ENCODE measurements at places on chromosomes 4 and X.

DNA sequence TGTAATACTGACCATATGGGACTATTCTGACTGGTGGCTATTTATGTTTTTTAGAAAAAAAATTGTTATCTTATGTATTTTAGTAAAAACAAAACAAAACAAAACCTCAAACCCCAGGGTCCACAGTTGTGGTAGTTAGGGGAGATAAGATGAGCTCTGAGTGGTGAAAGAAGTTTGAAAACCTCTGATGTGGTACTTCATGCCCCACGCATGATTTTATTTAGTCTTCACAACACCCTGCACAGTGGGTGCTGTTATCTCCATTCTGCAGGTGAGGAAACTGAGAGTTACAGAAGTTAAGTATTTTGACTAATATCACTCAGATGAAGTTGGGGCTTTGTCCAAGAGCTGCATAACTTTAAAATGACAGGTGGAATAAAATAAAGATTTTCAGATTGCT, 230.6 kb upstream of the TRPC5 start:
- no peak for DNase-seq

GRCh38 chr4:94798808-94799207, 41.1 kb downstream of the BMPR1B start:
- DNase-seq, result no peak

DNA sequence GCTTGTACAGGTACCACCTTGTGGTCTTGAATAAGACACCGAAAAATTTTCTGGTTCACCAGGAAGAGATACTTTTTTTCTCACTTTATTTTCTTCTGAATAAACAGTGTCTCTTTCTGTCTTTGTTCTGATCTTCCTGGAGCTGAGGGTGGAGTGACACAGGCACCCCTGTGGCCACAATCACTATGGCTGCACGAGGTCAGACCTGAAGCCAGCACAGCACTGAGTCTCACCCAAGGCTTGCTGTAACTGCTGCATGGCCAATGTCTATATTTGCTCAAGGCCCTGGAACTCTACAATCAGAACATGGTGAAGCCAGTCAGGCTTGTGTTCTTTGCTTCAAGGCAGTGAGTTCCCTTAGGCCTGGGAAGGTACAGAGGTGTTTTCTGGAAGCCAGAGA, 87.2 kb downstream of the GPR174 start:
- no peak for DNase-seq

GRCh38 chr4:152564336-152564735, 28.4 kb upstream of the FBXW7 start:
- no peak for DNase-seq

DNA sequence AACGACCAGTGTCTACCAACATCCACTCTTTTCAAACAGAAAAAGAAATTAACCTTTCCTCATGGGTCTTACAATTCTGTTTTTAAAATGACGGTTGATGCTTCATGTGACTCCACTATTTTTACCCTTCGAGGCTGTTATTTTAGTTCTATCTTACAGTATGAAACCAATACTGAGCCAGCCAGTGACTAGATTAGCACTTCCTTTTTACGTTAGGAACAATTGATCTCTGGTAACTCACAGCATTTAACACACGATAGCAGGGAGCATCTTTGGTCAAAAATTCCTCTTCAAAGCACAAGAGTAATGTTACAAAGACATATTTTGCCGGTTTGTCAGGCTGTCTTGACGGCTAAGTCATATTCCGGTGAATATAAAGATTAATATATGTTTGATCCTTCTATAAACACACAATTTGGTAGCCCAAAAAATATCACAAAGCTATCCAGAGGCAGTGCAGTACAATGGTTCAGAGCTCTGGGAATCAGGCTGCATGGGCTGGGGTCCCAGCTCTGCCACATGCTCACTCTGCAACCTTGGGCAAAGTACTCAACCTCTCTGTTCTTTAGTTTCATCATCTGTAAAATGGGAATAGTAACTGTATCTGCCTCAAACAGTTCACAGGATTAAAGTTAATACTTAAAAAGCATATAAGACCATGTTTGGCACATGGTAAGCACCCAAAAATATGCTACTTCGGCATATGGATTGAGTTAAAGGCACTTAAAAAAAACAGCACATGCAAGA, 62.9 kb upstream of the TXK start:
- no peak for DNase-seq

DNA sequence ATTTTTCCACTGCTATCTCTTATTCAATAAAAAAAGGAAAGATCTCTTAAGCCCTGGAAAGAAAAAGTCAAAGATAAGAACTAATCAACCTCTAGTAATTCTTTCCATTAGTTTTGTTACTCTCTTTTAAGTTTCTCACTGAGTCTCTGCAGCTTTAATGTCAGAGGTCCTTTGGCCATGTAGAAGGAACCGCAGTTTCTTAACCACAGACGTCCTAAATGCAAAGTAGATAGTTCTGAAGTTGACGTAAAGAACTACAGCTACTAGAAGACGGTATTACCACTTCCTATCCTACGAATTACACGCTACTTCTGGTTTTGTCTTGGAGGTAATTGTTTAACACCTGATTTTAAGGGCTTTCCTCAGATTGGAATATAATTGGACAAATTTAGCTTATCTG, 325.9 kb downstream of the ANKRD50 start:
- no peak for DNase-seq

DNA sequence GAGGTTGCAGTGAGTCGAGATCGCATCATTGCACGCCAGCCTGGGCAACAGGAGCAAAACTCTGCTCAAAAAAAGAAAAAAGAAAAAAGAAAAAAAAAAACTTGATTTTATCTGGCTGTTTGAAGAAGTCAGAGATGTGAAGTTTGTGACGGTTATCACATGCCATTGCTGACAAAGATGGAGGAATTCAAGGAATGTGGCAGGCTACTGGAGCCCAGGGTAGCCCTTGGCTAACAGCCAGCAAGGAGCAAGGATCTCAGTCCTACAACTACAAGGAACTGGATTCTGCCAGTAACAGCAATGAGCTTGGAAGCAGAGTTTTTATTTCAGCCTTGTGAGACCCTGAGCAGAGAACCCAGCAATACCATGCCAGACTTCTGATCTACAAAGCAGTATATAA, 24.3 kb upstream of the TET2 start:
- no peak for DNase-seq

GRCh38 chr4:182555997-182556418, 312.8 kb downstream of the TENM3 start:
- no peak for DNase-seq

DNA sequence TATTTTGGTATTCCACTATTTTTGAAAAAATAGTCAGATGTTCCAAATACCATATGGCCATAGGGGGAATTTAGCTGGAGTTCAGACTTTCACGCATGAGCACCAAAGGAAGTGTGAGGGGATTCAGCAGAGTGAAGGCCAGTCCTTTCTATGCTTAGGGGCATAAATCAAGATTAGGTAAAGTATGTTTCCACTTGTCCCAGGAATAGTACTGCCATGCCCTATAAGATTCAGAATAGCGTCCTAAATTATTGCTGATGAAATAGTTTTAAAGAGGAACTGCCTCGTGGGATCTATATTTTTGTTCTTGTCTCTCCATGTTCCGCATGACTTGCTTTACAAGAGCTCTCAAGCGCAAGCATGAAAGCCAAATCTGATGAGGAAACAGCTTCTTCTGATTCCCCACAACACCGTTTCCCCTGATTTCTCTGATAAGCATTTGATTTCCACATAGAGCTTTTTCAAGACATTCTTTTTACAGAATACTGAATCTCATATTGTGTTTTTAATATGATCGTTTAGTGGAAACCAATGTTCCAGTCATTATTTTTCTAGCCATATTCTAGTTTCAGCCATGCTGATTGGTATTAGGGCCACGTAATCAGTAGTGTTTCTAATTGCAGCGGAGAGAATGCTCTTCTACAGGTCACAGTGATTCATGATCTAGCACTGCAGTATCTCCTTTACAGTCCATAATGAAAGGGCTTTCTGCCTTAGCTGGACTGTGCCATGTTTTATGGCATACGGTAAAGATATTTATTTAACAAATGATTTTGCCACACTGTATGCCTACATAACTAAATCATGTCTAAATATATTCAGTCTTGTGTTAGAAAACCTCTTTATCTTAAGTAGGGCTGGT, 492.3 kb downstream of the CENPC start:
- DNase-seq, result no peak

- no peak for DNase-seq
Observed at GRCh38 chr4:100244347-100244746, 54.1 kb upstream of the DDIT4L start.

GRCh38 chrX:115561605-115562479, 868 bp downstream of the PLS3 start:
- DNase-seq, result no peak

GRCh38 chrX:29155286-29155685, 568.0 kb downstream of the IL1RAPL1 start:
- no peak for DNase-seq

GRCh38 chr4:42466273-42466844, 69.1 kb downstream of the SHISA3 start:
- DNase-seq, result no peak

DNA sequence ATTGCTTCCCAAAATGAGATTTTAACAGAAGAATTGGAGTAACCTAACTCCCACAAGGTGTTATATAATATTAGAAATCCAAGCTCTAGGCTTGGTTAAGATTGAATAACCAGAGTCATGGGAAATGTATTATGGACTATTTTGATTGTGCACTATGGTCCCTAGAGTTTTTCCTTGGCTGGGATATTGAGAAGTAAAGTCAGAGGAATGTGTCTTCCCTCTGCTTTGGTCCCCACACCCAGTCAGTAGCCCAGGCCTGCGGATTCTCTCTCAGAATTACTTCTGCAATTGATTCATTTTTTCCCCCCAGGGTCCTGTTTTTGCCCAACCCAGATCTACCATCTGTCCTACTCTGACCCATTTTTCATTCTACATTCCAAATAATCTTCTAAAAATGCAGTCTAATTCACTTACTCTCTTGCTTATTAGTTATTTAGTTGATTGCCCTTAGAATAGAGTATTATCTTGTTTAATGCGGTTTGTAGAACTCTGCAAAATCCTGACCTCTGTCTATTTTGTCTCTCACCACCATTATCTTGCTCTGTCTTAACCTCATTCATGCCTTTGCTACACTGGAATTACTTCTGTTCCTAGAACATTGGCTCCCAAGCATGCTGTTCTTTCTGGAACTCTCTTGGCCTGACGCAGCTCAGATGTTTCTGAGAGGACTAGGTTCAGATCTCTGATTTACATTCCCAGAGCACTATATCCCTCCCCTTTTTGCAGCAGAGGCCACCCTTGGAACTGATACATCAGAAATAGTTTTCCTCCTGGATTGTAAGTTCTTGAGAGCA, 23.6 kb downstream of the GUCY1A1 start:
- DNase-seq, result no peak

GRCh38 chr4:61555789-61556188, 355.7 kb downstream of the ADGRL3 start:
- DNase-seq, result no peak

- no peak for DNase-seq
Observed at GRCh38 chr4:77827343-77827742, 8.2 kb upstream of the CNOT6L start.

GRCh38 chrX:23052324-23052723, 52.6 kb downstream of the DDX53 start:
- DNase-seq, result no peak

DNA sequence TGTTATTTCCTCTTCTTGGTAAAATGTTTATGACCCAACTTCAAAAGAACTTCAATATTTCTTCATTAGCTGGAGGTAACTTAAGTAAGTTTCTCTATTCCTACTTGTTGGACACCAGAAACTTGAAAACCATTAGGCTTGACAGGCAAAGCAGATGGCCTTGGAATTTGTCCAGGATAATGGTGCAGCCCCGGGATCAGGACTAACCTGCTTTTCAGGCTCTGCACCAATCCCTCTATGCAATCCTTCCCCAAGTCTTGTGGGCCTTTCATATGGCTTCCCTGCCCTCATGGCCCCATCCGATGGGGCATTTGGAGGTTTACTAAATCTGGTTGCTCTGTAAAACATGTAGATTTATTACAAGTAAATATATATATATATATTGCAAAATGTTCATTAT, 68.5 kb downstream of the SPINK2 start:
- no peak for DNase-seq

GRCh38 chrX:42519666-42520231, 258.2 kb downstream of the PPP1R2C start:
- DNase-seq, result no peak

GRCh38 chr4:10158333-10158942, 41.8 kb upstream of the WDR1 start:
- DNase-seq, result no peak

- no peak for DNase-seq
Observed at GRCh38 chr4:127783026-127783769, 1.1 kb downstream of the HSPA4L start.

DNA sequence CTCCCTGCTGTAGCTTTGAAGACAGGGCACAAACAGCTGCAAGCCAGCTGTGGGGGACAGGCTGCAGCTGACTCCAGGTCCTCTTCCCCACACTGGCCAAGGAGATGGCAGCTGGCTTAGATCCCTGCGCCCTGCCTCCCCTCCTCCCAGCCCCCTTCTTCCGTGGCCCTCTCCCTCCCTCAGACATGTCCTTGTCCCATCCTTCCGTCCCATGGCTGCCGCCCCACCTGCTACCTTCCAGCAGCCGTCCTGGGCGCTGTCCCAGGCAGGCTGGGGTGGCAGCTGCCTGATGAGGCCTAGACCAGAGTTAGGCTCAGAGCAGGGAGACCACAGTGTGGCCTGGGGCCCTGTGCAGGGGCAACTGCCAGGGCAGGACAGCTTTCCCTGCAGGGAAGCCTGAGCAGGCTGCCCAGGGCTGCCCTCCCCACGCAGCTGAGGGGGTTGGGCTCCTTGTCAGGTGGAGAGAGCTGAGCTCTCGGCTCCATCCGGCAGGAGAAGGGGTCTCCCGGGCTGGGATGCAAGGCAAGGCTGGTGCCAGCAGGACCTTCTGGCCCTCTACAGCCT, 3.3 kb upstream of the BGN start:
- DNase-seq, result no peak

DNA sequence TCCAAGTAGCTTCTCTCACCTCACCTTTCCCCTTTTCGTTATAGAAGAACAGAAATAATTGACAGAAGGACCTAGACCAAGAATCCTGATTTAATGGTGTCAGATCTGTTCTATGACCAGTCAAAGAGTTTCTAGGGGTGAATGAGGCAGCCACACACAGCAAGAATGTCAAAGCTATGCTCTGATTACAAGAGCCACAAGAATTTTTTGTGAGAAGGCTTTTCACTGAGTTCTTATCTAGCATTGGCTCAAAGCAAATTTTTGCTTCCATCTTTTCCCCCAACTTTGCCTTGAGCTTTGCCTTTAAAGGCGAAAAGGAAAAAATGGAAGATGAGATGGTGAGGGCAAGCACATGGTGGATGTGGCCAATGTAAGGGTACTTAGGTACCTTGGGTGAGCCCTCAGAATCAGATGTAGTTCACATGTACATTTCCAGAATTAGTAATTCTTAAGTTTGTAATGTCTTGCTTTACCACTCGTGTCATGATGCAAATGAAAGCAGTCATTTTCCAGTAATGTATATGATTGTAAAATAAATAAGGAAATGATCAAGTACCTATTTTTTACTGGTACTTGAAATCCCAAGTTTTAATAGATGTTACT, 23.5 kb downstream of the FMR1 start:
- DNase-seq, result no peak

GRCh38 chr4:88939697-88940096, 117.3 kb downstream of the FAM13A start:
- DNase-seq, result no peak

All from activated CD4-positive, CD25-positive, alpha-beta regulatory T cell treated with anti-CD3 and anti-CD28 coated beads, Interleukin-2, amount 50 U/mL, for 16 hours (primary cell).